ENCODE measurements at places on chromosomes 3 and 15. TPM values are rescaled to one million over a fixed set of nuclear protein-coding genes. Genes with fewer than 3 reads are reported as not detected.

DNA sequence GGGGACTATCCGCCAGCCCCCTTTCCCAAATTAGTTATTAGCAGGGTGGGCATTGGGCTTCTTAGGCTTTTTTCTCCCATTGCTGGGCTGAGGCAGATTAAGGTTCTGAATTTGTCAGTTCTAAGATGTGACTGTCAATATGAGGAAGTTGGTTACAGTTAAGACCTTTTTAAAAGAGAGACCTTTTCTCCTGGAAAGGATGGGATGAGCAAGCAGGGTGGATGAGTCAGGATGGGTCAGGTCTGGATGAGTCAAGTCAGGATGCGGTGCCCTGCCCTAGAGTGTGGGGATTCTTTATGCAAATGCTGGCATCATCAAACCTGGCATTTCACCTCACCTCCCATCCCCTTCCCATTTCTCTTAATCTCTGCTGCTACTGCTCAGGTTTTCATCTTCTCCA lies 1.9 kb downstream of the AEN start:
- DNase-seq = no peak

The UPK1B gene
- total RNA-seq = not detected

DNA sequence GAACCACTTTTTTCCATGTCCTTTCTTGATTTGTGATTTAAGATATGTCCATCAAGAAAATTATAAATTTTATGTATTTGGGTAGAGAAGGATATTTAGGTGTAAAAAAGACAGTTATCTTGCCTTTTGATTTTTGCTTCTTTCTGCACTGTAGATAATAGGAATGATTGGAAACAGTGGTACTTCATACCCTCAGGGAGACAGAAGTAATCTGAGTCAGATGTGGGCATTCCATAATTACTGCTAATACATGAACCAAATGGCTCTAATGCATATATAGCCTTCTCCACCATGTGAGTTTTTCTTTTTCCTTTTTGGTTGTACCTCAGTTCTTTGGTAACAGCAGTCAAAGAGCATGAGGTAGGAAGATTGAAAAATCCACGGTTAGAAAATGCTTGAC lies 67.2 kb downstream of the RARB start:
- DNase-seq = no peak

DNA sequence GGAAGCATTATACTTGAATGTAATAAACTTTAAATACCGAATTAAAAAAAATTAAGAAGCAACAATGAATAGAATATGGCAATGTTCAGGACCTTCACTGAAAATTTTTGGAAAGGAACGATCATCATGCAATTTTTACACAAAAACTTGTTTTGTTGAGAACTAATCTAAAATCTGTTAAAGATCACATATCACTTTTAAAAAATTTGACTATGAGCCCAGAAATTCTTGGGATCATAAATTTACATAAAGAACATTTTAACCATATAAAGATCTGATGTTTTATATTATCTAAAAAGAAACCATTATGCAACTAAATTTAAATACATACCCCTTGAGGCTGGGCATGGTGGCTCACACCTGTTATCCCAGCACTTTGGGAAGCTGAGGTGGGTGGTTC lies 76.2 kb upstream of the MELTF start:
- no peak for DNase-seq

The STXBP5L gene
- total RNA-seq = 10.1 TPM

The LRRK1 gene
- total RNA-seq = 219 TPM

GRCh38 chr15:62896969-62897486 lies 145.5 kb upstream of the TPM1 start:
- DNase-seq = no peak

The GNAT1 gene
- total RNA-seq = not detected

DNA sequence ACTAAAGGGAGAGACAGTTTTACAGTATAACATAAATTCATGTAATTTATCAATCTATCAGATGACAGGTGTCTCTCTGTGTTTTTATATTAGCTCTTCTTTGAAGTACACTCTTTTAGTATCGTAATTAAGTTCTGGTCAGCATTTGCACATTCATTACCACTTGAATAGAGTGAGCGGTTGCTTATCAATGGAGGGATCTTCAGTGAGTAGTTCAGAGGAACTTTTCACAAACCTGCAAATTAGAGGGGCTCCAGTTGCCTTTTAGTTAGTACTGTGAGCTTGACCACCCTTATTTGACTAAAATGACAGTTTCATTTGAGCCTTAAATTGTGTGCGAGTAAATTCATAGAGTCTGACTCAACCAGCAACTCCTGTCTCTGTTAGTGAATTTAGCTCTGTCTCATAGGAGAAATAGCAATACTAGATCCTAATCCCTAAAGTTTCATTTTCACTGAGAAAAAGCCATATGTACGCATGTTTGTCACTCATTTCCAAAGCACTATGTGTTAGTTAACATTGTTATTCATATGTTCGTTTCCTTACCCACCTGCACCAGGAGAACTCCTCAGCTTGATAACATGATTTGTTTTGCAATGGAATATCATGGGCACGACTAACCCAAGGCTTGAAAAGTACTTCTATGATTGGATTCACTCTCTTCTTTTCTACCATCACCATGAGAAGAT lies 57.5 kb upstream of the ZBED2 start:
- no peak for DNase-seq

DNA sequence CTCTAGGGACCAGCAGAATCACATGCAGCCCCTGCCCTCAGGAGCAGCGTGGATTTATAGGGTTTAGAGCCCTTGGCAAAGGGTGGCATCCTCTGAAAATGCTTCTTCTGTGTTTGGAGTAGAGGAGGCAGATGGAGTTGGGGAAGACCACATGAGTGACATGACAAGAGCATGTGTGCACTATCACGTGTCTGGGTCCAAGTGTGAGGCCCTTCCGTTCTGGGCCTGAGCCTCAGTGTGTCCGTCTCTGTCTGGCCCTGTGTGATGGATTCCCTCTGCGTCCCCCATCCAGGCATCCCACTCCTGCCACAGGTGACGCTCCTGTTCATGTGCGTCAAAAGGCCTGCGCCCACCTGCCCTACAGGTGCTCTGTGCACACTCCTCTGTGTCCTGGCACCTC lies 30.1 kb downstream of the FGD5 start:
- DNase-seq = no peak

The GOLGA8K gene
- total RNA-seq = not detected

DNA sequence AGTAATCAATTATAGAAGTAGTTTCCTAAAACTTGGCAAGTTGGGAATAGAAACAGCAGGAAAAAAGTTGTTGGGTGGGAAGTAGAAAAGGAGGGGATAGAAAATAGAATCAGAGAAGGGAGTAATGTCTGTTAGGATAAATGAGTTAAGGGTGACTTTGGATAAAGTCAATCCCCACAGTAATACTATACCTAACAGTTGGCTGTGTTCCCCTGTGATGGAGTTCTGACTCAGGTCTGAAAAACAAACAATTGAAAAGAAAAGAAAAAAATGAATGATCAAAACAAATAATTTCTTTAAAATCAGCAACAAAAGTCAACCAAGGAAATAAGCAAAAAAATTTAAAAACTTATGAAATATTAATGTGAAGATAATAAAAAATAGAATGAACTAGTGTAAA lies 50.3 kb downstream of the EMC4 start:
- no peak for DNase-seq

GRCh38 chr15:31106495-31107300 lies 5.2 kb upstream of the TRPM1 start:
- no peak for DNase-seq

- DNase-seq = no peak
Observed at GRCh38 chr3:45566196-45566595, 28.4 kb upstream of the LIMD1 start.

The KBTBD12 gene
- not detected for total RNA-seq

DNA sequence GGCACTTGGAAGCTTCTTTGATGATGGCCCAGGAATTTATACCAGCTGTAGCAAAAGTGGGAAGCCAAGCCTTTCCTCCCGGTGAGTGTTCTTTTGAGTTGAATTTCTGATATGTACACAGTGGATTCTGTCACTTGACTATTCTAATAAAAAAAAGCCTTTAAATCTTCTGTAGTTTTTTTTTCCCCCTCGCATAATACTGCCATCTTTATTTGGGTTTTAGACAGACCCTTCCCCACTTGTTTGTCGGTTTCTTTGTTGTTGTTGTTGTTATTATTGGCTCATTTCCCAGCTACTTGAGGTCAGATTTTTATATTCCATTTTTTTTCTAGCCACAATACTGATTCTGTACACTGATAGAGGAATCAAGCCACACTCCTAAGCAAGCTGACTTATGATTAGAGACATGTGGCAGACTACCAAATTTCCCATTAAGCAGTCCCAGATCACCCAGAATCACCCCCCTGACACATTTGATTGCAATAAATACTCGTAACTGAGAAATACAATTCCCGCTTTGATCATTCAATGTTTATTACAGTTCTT lies 122.4 kb upstream of the IL12A start:
- DNase-seq = no peak

DNA sequence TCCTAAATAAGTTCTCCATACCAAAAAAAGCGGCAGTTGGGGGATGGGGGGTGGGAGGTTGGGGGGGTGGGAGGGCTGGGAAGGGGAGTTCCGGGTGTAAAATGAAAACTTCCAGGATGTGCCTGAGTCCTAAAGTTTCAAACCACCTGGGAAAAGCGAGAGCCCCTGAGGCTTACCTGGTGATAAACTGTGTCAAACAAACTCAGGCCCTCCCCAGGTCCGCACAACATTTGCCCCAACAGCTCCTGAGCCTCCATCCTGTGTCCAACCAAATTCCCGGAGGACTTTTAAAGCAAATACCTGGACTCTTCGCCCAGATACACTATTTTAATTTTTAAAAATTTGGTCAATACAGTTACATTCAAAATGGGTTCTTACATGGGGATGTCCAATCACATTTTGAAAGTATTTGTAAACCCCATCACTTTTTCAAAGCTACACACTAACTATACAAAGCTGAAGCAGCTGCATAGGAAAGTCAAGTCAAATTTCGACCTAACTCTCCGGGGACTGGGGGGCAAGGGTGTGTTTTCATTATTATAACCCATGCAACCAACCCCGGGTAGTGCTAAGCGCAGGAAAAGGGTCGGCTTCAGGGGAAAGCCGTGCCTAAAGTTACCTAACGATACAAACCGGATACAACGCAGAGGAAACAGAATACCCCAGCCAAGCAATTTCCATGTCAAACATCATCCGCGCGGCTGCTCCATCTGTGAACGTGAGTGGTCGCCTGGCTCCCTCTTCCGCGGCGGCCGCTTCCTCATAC lies 685 bp upstream of the FOXB1 start:
- DNase-seq = no peak

- no peak for DNase-seq
Observed at GRCh38 chr3:152997526-152997925, 162.6 kb downstream of the P2RY1 start.

DNA sequence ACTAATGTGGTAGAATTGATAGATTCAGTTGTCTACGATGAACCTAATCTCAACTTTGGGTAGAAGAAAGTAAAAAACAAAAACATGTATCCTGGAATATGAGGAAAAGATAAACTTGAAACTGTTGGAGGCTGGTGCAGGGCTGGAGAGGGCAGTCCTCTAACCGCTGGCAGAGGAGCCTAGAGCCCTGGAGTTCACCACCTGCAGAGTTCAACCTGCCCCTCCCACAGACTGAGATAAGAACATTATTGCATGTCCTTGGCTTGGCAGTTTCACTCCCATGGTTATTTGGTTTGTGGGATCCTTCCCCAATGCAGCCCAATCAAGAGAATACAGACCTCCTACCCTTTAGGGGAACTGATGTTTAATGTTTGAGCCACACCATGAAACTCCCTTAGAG lies 53.2 kb upstream of the GATM start:
- no peak for DNase-seq

GRCh38 chr3:144775551-144775950 lies 803.9 kb downstream of the DIPK2A start:
- no peak for DNase-seq

GRCh38 chr3:45881078-45882022 lies 5.0 kb upstream of the CCR9 start:
- DNase-seq = no peak

- DNase-seq = peak; percentile 63
Observed at GRCh38 chr15:32956006-32956405, 238.2 kb downstream of the GREM1 start.

- no peak for DNase-seq
Observed at GRCh38 chr3:160618363-160618762, 53.0 kb upstream of the KPNA4 start.

Measured in OCI-LY7 (cell line).